ENCODE measurements at places on chromosomes 2 and 18.

- no peak for DNase-seq
These were observed 286.2 kb upstream of the ACVR2A start for GRCh38 chr2:147558620-147559019.

GRCh38 chr2:42141687-42142546, 27.2 kb upstream of the EML4 start:
- peak; percentile 73 for DNase-seq

- peak; percentile 72 for DNase-seq
These were observed 33.1 kb downstream of the CHN1 start for GRCh38 chr2:174971868-174972781.

- DNase-seq: no peak
These were observed 155.5 kb downstream of the MTX2 start for GRCh38 chr2:176424746-176425145.

GRCh38 chr2:49490710-49491109, 336.4 kb upstream of the FSHR start:
- DNase-seq: no peak

DNA sequence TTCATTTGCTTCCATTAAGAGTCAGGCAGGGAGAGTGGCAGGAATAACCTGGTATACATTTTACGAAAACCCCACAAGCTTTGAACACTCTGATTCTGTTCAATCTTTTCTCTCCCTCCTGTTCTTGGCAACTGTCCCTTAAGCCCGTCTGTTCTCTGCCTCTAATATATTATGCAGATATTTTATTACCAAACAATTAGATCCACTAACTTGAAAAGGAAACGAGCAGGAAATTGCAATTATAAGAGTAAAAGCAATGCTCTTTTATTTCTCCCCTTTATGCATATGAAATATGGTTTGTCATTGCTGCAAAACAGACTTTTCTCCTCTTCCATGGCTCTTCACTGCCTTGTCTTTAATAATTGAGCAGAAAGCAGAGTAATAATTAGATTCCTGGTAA, 149.1 kb upstream of the CELF4 start:
- DNase-seq: no peak

DNA sequence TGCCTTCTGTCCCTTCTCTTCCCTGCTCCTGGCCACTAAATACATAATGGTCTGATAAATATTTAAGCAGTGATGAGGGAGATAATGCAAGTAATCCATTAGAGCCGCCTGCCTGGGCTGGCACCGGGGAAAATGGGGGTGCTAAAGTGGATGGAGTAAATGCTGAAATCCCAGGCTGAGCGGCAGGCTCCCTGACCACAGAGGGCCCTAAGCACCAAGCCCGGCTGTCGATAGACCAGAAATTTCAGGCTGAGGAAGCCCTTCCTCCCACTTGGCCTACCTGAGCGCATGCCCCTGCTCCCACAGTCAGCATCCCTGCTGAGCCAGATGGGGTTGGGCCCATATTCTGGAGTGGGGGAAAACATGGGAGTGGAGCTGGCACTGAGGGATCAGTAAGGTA, 197.5 kb upstream of the SKOR2 start:
- DNase-seq: no peak

GRCh38 chr2:72813841-72814240, 12.0 kb downstream of the EXOC6B start:
- no peak for DNase-seq

- DNase-seq: no peak
These were observed 130.1 kb downstream of the LCLAT1 start for GRCh38 chr2:30577151-30577550.

DNA sequence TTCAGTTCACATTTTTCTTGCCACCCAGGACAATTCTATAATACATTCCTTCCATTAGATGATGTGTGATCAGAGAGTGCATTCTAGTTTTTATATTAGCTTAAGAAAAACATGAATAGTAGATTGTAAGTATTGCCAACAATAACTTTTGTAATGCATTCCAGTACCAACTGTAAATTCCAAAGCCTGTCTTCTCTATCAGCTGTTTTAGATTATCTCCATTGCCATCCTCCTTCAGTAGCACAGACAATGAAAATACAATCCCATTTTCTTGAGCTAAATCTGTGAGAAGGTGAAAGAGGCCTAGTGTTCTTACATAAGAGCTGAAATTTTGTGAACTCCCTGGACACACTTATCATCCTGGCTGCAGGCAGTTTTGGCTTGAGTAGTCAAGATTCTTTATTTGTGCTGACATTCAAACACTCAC, 103.9 kb downstream of the CCBE1 start:
- DNase-seq: no peak

DNA sequence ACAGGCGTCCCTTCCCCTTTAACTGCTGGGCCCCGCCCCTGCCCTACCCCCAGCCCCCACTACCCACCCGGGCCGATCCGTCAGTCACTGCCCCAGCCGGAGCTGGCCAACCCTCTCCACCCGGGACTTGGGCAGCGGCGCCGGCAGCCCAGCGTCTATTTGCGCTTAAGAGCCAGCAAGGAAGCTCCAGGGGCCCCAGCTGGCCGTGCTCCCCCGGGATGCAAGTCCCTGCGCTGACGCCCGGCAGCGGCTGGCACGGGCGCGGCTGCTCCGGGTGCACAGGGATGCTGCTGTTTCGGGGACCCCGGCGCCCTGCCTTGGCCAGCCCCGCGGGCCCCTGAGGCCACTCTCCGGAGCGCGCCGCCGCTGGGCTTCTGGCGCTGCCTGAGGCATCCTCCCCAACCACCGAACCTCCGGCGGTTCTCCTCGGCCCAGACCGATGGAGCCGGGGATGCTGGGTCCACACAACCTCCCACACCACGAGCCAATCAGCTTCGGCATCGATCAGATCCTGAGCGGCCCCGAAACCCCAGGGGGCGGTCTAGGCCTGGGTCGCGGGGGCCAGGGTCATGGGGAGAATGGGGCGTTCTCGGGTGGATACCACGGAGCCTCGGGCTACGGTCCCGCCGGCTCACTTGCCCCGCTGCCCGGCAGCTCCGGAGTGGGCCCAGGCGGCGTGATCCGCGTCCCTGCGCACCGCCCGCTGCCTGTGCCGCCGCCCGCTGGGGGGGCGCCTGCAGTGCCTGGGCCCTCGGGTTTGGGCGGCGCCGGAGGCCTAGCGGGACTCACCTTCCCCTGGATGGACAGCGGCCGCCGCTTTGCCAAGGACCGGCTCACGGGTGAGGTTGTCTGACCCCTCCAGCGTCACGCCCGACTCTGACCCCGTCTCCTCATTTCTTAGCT, at the start of gene TLX2:
Gene TLX2 (plus strand): TSS at position 83 of the 903 bp plus-strand sequence. CDS start 357 bp downstream, at position 440.
- DNase-seq: no peak

- DNase-seq: no peak
These were observed 328.6 kb downstream of the CNTNAP5 start for GRCh38 chr2:124353656-124354055.

DNA sequence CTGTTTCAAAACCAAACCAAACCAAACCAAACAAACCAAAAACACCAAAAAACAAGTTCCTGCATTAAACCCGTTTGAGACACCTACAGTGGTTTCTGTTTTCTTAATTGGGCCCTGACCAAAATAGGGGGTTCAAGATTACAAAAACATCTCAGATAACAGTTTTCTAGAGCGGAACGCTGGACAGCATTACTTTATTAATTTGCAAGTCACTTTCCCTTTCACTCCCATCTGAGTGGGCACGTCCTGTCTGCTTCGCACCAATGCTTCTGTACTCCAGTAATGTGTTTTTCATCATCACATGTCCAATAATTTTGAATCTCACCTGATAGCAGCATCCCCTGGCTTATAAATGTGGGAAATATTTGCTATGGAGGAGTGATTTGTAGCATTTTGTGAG, 11.7 kb upstream of the MYO1B start:
- no peak for DNase-seq

DNA sequence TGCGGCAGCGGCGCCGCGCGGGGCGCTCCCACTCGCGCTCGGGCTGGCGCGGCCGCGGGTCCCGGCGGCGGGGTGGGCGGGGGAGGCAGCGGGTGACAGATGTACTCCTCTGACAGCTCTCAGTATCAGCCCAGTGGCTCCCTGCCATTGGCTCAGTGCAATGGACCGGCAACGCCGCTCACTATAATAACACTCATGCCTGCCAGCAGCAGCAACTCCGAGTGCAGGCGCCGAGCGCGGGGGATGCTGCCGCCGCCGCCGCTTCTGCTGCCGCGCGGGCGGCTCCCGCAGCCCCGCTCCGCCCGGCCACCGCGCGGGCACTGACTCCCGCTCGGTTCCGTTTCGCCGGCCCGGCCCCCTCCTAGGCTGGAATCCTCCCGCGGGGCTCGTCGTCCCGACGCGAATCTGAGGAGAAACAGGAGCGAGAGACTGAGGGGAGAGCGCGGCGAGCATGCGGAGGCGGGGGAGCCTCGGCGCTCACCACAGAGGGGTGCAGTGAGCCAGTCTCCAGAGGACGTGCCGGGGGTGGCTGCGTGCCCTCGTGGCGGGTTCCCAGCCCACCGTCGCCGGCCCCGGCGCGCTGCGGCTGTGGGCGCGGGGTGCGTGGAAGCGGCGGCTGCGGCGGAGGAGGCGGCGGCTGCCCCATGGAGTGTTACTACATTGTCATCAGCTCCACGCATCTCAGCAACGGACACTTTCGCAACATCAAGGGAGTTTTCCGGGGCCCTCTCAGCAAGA, at the start of gene ZNF804A:
Gene ZNF804A (plus strand): TSS at position 214 of the 738 bp plus-strand sequence. CDS start 431 bp downstream, at position 645.
- peak; percentile 52 for DNase-seq

GRCh38 chr2:159118859-159119500, 150.5 kb downstream of the TANC1 start:
- no peak for DNase-seq

- DNase-seq: peak; percentile 23
These were observed 192.8 kb downstream of the ZFP36L2 start for GRCh38 chr2:43033466-43034241.

- no peak for DNase-seq
These were observed 36.9 kb downstream of the TBC1D8 start for GRCh38 chr2:101114268-101114783.

- no peak for DNase-seq
These were observed 166.4 kb downstream of the AKAIN1 start for GRCh38 chr18:5030636-5031035.

- no peak for DNase-seq
These were observed 69.3 kb downstream of the INPP5D start for GRCh38 chr2:233129351-233129978.

- no peak for DNase-seq
These were observed 28.2 kb downstream of the TSPYL6 start for GRCh38 chr2:54227798-54228197.

DNA sequence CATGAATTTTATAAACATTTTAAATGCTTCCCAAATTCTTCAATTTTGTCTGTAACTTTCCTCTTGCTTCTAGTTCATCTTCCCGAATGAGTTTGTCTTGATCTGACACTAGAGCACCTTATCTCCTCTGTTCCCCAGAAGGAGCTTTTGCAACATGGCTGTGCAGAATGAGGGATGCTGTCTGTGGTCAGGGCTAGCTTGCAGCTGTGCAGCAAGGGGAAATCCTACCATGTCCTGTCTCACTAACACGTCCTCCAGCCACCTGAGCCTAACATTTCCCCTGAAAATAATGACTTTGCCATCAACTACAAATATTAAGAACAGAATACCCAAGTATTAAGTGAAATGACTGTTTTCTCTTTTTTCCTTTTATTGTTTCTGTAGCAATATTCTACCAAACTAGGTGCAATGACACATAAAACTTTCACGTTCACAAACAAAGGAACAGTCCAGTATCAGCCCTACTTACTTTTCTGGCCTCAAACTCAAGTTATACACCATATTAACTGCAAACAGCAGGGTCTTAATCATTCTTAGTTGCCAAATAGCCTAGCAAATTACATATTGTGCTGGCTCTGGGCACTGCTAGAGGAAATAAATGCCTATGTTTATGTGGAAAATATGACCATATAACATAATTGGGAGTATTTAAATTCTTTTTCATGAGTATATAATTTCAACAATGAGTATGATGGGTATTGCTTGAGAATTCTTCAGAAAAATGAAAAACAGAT, 423.3 kb downstream of the CMPK2 start:
- no peak for DNase-seq

DNA sequence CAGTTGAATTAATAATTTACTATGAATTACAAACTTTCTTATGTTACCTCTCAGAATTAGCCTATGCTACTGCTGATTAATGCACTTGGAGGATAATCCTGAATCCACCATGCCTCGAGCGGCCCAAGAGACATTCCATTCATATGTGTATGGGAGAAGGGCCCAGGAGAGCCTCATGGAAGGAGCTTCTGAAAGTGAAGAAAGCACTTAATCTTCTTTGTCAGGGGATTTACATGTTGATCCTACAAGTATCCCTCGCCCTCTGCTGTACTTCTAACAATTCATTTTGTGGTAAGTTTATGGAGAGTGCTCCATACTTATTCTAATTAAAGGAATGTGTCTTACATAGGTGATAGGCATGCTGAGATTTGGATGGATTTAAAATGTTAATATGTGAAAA, 1189.1 kb upstream of the NXPH2 start:
- DNase-seq: no peak

DNA sequence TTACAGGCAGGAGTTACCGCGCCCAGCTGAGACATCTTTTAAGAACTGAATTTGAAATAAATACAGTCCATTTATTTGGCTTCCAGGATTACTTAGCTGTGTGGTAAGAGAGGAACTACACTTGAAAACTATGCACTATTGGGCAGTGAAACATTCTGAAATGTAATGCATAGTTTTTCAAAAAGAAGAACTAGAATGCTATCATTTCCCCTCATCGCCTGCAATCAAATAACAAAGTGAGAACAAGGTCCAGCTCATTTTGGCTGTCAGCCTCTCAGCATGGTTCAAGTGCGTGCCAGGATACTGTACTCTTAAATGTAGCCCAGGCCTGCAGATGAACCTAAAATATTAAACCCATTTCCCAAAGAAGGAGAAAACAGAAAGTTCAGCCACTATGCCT, 76.6 kb upstream of the ARL5A start:
- DNase-seq: no peak

DNA sequence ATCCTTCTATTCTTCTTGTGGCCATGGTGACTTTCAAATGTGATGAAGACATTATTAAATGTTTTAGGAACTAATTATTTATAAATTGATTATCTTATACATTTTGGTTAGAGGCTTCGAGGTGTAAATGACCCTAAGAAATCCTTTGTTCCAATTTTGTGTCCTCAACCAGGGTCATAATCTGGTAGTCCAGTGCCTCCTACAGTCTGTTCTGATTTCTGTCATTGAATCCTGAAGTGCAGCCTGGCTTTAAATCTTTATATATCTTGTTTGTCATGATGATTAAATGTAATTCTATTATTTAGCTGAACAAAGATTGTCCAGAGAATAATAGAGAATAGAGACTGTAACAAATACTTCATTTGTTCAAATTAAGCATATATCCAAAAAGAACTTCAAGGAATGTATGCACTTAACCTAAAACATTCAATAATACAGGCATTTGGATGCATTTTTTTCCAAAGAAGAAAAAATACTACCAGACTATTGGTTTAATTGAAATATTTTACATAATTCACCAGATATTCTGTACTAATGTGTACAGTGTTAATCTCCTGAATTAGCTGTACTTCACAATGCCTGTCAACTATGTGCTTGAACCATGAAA, 89.8 kb downstream of the PRPF40A start:
- DNase-seq: no peak

GRCh38 chr2:16584824-16585540, 80.7 kb downstream of the CYRIA start:
- no peak for DNase-seq

All from mucosa of descending colon (tissue), 3 donors.